Fibroblast of upper back skin (primary cell): ENCODE measurements at places on chromosomes 11 and 22.
A peak's percentile ranks its signal among the peaks of the same experiment; 100 is the strongest.

GRCh38 chr11:60924906-60925853, 920 bp downstream of the TMEM132A start:
- no peak for DNase-seq

DNA sequence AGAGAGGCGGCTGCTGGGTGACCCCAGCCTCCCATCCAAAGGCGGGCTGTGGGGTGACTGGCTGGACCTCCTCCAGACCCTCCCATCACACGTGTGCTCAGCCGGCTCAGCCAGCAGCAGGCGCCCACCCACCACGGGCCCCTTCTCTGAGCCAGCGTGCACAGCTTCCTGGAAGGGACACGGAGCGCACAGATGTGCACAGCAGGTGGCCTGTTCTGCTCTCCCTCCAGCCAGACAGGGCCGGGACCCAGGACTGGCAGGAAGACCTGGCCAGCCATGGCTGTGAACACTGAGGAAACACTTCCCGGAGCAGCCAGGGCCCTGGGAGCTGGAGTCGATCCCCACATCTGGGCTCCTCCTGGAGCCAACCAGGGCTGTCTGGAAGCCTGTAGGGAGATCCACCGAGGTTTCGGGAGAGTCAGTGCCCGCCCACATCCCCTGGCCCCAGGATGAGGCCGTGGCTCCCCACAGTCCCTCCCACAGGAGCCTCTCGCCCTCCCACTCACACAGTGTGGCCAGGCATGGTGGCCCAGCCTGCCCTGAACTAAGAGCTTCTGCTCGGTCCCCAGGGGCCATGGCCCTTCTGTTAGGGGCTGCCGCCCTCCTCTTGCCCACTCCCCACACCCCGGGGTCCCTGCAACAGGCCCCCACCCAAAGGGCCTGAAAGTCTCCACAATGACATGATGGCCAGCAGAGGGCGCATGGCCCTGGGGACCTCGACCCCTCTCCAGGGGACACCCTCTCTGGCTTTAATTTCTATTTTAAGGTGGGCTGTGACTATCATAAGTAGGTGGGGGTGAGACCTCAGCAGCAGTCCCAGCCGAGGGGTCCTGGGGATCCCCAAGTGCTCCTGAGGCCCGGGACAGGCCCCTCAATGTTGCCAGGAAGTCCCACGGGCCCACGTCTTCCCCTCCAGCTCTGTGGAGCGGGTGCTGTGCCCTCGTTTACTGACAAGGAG, 90.6 kb upstream of the FGF3 start:
- DNase-seq, result no peak

- DNase-seq, result no peak
Observed at GRCh38 chr22:31790240-31790639, 36.4 kb downstream of the DEPDC5 start.

DNA sequence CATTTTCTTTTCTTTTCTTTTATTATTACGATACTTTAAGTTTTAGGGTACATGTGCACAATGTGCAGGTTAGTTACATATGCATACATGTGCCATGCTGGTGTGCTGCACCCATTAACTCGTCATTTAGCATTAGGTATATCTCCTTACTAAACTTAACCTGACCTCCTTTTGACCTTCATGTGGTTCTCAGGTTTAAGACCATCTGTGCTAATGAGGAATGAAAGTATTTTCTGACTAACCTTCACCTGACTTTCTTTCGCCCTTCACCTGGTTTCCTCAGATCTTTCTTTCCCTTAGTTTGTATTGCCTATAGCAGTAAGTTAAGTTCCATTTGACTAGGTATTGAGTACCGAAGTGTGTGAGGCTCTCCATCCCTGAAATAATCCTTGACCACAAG, 6.5 kb downstream of the EXPH5 start:
- DNase-seq, result no peak

GRCh38 chr11:10236840-10237239, 57.2 kb downstream of the SBF2 start:
- no peak for DNase-seq

DNA sequence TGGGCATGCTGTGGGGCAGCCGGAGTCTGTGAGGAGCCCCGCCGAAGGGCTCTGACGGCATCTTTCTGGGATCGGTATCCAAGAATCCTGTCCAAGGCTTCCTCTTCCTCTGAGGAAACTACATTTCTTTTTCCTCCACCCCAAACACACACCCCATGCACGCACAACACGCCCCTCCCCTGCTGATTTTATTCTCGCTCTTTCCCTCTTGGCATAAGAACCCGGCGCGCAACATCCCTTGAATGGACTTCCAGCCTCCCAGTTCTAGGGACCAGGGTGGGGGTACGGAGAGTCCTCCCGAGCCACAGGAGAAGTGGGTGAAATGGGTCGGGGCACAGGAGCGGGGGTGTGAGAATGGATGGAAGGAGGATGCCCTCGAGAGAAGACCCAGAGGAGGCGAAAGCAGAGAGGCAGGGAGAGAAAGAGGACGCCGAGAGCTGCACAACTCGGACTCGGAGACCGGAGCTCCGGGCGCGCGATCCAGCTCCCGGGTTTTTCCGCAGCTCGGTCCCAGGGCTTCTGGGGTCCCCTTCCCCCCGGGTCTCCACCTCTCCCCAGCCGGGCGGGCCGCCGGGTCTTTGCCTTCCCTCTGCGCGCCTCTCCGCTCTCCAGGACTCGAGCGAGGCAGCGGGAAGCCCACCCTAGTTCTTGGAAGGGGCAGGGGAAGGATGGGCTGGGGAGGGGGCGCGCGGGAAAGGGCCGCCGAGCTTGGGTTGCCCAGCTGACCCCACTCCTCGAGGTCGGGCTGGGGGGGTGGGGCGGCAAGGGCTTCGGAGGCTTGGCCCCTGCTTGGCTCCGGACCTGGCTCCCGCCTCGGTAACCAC, 1.5 kb upstream of the LARGE1 start:
- peak; percentile 66 for DNase-seq

DNA sequence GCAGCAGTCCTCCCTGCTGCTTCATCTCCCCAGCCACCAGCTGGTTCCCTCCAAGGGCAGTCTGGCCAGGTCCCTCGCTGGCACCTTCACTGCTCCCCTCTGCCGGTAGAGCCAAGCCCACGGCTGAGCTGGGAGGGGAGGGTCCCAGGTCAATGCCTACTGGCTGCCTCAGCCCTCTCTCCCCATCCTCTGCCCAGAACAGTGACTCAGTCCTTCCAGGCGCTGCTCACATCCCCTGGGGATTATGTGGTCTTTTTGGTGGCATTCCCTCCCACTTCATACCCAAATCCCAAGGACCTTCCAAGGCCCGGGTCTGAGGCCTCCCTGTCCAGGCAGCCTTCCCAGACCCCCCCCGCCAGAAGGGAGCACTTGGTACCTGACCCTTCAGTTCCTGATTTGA, 44.9 kb downstream of the WNT7B start:
- DNase-seq, result peak; percentile 38

GRCh38 chr11:110217936-110218335, 78.5 kb downstream of the RDX start:
- no peak for DNase-seq

DNA sequence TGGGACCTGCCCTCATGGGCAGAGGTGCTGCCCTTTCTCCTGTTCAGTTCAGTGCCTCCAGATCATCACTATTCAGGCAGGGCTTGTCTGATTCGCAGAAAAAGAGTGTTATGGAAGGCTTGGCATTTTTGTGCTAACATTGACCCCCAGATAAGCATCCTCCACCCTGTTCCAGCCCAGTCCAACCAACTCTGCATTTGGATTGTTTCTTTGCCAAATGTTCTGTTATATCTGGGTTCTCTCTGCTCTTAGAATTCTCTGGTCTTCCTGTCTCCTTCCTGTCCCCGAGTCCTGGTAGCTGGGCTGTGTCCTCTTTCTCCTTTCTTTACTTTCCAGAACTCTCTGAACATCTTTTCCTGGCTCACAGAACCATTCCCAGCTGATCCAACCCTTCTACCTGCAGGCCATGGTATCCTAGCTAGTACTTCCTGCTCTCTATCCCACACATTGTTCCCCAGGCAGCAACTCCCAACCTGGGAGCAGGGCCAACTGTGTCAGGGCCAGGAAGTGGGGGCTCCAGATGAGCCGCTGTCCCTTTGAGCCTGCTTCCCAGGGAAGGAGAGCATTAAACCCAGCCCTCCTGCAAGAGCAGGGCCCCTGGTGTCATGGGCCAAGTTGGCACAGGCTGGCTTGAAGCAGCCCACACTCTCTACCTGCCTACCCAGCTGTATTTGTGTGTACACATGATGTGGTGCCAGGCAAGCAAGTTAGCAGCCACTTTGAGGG, 280.7 kb upstream of the CADM1 start:
- peak; percentile 15 for DNase-seq

- DNase-seq, result peak; percentile 18
Observed at GRCh38 chr11:67120881-67121710, 2.0 kb downstream of the KDM2A start.

DNA sequence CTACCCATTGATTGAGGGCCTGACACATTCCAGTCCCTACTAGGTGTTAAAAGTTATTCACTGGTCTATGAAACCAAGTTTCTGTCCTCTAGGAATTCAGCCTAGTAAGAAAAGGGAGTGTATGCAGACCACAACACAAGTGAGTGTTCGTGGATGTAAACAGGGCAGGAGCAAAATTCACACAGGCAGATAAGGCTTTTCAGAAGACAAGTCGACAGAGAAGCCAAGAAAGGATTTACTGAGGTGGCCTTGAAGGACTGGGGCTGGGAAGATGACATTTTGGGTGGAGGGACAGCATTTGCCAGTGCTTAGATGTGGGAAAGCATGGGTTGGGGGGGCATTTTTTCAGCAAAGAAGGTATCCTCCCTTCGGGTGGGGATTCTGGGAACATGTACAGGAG, 76.2 kb downstream of the TSPAN18 start:
- no peak for DNase-seq

DNA sequence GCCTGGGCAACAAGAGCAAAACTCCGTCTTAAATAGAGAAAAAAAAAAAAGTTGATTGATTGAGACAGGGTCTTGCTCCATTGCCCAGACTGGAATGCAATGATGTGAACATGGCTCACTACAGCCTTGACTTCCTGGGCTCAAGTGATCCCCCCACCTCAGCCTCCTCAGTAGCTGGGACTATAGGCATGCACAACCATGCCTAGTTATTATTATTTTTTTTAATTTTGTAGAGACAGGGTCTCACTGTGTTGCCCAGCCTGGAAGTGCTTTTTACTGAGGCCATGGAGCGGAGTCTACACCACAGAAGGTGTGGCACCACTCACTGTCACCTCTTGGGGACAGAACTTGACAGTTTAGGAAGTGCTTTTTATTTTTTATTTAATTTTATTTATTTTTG, 17.8 kb downstream of the TRIOBP start:
- no peak for DNase-seq

- DNase-seq, result no peak
Observed at GRCh38 chr22:28260619-28261018, 341.6 kb upstream of the PITPNB start.

DNA sequence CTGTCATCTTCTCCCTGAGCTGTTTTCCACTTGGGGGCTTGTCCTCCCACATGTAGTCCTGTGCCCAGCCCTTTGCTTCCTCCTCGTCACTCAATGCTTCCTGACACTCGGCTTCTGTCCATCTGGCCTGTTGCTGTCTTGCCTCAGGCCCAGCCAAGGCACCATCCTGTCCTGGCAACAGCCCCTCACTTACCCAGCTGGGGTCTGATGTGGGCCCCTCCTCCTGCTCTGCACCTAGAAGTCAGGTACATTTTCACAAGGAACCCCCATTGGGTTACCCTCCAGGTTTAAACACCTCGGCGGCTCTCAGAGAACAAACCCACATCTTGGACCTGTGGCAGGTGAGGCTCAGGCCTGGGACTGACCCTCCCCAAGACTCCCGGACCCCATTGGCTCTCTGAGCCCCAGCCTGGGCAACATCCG, 784.8 kb downstream of the TBC1D22A start:
- DNase-seq, result no peak

- no peak for DNase-seq
Observed at GRCh38 chr22:36243986-36244385, 4.7 kb upstream of the APOL2 start.

GRCh38 chr22:29842740-29843139, 4.7 kb upstream of the ASCC2 start:
- peak; percentile 74 for DNase-seq

DNA sequence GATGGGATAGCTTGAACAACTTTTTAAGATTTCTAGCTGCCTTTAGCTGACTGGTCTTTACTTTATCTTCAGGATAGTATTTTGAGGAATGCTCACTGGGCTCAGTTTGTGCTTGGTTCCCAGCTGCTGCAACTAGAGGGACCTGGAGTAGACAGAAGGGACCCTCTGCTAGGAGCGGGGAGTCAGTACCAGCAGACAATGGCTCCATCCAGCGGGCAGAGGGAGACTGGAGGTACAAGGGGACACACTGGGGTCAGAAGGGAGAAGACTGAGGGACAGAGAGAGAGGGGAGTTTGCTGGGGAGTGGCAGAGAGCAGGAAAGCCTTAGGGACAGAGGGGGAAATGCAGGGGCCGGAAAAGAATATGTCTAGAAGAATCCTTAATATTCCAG, 22.0 kb upstream of the ACER3 start:
- DNase-seq, result no peak

- no peak for DNase-seq
Observed at GRCh38 chr22:32800158-32800882, 1.2 kb upstream of the TIMP3 start.

- no peak for DNase-seq
Observed at GRCh38 chr11:79514695-79515094, 73.9 kb upstream of the TENM4 start.

DNA sequence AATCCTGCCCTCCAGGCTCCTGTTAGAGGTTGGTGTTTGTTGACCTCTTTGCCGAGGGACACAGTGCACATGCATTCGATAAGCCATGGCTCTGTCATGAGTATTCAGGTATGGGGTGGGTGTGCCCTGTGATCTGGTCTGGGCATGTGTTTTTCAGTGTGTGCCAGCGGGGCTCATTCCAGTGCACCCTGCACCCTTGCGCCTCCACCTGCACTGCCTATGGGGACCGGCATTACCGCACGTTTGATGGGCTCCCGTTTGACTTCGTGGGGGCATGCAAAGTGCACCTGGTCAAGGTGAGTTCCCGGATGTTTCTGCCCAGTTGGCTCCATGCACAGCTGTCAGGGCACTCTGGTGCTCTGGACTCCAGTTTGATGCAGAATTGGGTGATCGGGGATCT, 44.2 kb downstream of the OTOG start:
- DNase-seq, result no peak

DNA sequence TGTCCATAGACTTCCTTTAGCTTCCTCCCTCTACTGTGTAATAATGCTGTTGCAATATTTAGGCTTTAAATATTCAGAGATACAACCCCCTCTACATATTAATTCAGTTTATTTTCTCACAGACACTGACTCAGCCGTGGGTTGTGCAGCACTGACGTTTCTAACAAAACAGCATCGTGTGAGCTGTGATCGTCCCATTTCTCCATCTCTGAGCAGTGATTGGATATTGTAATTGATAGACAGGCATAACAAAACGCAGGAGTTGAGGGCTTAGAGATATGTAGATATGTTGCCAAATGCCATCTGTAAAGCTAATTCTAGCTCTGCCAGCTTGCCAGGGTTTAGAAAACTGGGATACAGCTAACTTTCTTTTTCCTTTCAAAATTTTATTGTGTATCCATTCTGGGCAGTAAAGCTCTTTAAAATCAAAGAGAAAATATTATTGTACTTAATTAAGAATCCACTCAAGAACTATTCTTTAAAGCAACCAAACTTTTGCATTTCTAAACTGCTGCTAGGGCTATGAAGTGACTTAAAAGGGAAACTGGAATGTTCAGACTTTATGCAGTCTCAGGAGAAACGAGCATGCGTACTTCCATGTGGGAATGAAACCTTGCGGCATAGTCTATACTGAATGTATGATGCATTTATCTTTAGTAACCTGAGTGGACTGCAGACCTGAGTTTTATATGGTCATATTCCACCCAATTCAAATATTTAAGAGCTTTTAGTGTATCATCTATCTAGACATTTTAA, 22.7 kb downstream of the BTBD10 start:
- DNase-seq, result peak; percentile 87
